ENCODE measurements at places on chromosomes 5 and 9. TPM values are rescaled to one million over a fixed set of nuclear protein-coding genes. Genes with fewer than 3 reads are reported as not detected.

- no peak for DNase-seq
Measured at GRCh38 chr9:116141864-116142561, 11.6 kb upstream of the PAPPA start.

Gene MEGF10
- 0.02 TPM for total RNA-seq

DNA sequence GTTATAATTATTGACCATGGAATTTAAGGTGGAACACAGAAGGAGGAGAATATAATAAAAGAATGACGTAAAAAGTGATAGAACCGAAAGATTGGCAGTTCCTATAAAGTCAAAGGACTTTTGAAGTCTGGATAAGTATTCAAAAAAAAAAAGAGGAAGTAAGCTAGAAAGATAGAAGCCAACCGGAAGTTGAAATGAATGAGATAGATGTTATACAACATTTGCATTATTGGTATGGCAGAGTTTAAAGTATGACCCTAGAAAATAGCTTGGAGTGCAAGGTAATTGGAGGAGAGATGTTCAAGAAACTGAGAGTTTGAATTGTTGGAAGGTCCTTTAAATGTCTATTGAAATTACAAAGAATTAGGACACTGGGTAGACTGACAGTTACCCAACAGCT is 293.6 kb downstream of the FER start:
- DNase-seq, result no peak

- no peak for DNase-seq
Measured at GRCh38 chr9:89765211-89765946, 160.6 kb downstream of the GADD45G start.

GRCh38 chr9:69131682-69132081 is 42.4 kb upstream of the TJP2 start:
- DNase-seq, result no peak

DNA sequence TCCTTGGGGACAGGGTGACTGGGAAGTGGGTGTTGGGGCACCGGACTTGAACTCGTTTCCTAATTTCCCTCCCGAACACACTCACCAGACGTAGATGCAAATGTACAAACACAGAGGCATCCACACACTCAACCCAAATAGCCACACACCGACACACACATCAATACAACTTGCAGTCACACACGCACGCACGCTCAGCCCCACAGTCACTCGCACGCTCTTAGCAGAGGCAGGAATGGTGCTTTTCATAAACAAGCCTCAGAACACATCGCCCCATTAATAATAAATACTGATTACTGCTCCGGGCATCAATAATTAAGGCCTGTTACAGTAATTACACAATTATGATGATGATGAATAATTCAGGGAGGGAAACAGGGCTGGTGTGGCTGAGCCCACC is 5.7 kb downstream of the BARHL1 start:
- DNase-seq, result no peak

GRCh38 chr9:8943392-8943791 is 1143.8 kb upstream of the DMAC1 start:
- no peak for DNase-seq

GRCh38 chr5:37112383-37112991 is 136.7 kb downstream of the CPLANE1 start:
- DNase-seq, result no peak

DNA sequence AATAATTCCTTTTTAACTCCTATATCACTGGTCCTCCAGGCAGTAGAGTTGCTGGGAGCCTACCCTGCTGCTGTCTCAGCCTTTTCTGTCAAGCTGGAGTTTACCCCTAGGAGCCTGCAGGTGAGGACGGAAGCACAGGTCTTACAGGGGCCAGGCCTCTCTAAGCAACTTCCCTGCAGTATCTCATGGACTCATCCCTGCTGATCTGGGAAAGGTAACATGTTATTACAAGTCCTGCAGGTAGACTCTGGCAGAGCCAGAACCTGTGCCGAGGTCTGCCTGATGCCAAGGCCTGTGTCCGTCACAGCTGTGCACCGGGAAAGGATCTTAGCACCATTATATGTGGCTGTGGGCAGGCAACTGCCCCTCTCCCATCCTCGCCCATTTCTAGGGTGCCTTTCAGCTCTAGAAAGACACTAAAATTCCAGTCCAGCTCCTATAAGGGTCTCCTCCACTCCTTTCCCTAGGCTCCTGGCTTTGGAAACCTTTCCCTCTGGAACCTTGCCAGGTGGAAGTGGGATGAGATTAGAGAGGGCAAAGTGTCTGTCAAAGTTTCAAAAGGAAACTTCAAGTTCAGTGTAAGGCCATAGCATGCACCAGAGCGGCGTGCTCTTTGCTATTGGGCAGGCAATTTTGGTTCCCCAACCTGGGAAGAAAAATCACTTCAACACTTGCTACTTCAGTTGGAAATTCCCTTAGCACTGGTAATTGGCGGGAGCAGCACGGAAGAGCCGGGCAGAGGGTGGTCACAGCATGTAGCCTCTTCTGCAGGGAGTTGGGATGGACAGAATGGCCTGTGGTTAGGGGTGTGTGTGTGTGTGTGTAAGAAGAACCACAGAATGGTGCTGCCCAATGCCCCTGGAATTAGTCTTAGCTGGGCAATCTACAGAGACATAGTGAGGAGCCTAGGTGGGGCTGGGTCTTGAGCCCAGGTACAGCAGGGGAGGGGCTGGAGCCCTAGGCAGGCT is 17.5 kb downstream of the TMEM171 start:
- no peak for DNase-seq

DNA sequence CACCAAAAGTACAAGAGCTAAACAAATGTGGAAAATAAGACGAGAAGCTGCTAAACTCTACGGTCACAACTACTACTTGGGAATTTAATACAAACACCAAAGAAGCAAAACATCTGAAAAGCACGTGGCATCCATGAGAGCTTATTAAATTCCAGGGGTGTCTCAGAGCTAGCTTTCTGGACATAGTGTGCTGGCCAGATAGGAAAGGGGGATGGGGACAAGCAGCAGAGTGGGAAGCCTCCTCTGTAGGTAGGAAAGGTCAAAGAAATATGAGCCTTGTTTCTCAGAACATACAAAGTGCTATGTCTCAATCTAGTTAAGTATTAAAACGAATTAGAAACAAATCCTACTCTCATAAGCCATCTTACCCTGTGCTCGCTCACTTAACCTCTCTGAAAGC is 51.3 kb upstream of the GOLPH3 start:
- no peak for DNase-seq

Gene PCDHB3
- total RNA-seq, result 0.10 TPM

GRCh38 chr5:1445313-1445688 is at the start of gene SLC6A3:
Gene SLC6A3, minus strand, starts transcription at chr5:1445440. Its CDS starts 2,243 bp downstream, at chr5:1443197.
- DNase-seq, result no peak

Gene PLEKHG4B
- total RNA-seq, result 0.02 TPM

- no peak for DNase-seq
Measured at GRCh38 chr5:72767289-72768010, 49.0 kb upstream of the TNPO1 start.

Gene SLCO4C1
- 0.12 TPM for total RNA-seq

- DNase-seq, result no peak
Measured at GRCh38 chr5:79872291-79872690, 118.8 kb downstream of the MTX3 start.

DNA sequence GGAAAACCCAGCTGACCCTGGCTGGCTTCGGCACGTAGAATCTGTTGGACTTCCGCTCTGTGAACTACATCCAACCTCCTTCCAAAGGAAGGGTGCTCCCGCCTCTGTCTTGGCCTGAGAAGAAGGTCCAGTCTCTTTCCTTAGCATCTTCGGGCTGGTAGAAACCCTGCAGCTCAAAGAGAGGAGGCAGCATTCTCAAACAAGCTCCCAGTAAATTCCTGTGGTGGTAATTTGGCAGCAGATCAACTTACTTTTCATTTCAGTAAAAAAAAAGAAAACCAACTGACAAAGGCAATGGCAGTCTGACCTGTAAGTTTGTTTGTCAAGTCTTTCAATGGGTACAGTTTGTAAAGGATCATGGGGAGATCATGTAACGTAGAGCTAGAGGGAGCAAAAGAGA is 176.7 kb downstream of the MED10 start:
- no peak for DNase-seq

DNA sequence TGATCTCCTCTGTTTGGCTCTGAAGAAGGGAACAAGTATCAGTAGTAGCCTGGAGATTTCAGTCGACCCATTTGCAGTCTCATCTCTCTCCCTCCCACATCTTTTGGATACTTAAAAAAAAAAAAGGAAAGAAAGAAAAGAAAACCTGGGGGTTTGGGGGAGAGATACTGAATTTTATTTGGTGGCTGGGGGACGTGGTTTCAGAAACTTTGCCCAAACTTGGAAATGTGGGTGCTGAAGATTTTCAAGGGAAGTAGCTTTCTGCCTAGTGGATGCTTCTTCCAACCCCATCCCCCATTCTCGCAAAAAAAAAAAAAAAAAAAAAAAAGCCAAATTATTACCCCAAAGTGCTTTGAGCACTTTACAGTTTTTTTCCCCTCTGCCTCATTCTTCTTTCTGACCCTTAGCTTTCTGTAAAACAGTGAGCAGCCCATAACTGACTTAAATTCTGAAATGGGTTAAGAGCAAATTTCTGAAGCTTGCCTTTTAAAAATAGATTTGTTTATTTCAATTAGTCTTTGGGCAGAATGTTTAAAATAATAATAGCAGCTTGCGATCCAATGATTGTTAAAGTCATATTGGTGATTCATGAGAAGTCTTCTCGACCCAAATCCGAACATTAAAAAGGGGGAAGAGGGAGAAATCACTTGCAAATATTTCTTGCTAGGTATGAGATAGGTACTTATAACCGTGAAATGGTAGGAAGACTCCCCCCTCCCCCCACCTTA is 894 bp downstream of the FST start:
- no peak for DNase-seq

DNA sequence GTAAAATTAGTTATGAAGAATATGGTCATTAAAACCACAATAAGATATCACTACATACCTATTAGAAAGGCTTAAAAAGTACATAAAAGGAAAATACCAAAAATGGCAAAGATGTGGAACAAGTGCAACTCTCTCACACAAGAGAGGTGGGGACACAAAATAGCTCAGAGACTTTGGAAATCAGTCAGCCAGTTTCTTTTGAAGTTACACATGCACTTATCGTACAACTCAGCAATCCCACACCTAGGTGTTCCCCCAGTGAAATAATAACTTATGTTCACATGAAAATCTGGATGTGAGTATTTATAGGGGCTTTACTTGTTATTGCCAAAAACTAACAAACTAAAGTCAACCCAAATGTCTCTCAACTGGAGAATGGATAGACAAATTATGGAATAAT is 9.8 kb upstream of the RICTOR start:
- no peak for DNase-seq

DNA sequence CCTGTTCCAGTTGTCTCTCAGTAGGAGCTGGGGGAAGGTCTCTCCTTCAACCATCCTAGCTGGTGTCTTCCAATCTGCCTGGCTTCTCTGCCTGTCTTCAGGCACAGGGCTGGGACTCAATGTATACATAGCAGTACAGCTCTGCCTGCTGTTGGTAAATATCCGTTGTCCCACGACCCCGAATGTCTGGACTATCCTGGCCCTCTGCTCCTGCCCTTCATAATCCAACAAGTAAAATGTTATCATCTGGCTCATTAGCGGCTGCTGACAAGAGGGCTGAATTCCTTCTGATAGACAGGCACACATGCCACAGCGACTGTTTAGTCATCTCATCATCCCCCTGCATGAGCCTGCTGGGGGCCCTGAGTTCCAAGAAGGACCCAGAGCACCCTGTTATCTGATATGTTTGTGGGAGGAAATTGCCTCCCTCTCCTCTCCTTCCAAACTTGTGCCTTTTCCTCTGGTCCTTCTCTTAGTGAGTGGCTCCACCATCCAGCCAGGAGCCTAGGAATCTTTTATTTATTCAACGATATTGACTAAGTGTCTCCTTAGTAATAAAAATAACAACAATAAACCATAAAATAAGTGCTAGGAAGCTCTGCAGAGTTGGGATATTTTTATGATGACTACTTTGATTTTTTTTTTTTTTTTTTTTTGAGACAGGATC is 29.5 kb upstream of the TGFBR1 start:
- DNase-seq, result no peak

GRCh38 chr9:90340421-90340820 is 302.2 kb downstream of the DIRAS2 start:
- no peak for DNase-seq

DNA sequence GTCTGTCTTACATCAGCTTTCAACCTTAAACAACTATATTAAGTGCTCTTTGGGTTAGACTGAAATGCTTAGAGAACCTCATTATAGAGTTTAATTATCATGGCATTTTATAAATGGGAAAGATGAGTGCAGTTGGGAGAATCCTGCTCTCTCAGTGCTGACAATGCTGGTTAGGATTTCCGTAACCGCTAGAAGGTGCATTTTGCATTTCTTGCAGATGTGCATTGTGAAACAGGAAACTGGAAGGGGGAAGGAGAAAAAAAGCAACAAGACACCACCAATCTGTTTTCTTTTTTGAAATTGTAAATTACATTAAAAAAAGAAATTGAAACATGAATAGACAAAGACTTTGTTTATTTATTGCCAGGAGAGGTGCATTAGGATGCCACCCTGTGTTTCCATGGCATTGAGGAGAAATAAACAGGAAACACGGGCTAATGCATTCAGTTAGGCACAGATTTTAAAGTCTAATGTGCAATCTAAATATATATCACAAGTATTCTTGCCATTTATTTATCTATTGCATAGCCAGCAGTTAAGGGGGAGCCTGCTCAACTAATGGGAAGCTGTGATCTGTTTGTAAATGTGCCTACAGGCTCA is 478.9 kb downstream of the PSAT1 start:
- DNase-seq, result no peak

- DNase-seq, result no peak
Measured at GRCh38 chr5:150636391-150637244, 3.8 kb upstream of the SYNPO start.

DNA sequence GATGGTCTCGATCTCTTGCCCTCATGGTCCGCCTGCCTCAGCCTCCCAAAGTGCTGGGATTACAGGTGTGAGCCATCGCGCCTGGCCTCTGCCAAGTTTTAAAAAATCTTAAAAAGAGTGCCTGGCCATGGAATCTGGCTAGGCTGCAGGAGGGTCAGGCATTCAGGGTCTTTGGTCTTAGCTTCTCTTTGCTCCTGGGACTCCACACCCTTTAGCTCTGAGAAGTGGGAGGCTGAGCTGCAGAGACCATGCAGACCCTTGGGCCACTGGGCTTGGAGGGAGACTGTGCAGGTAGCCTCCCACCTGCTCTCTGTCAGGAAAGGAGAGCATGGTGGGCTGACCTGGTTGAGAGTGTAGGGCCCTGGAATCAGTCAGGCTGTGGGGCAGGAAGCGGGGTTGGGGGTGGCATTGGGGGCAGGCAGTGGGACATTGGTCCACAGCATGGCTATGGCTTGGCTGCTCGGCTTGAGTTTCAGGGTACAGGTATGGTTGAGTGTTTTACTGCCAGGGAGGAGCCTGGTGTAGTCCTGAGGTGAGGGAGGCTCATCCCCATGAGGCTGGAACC is 20.8 kb downstream of the PHF2 start:
- DNase-seq, result no peak

DNA sequence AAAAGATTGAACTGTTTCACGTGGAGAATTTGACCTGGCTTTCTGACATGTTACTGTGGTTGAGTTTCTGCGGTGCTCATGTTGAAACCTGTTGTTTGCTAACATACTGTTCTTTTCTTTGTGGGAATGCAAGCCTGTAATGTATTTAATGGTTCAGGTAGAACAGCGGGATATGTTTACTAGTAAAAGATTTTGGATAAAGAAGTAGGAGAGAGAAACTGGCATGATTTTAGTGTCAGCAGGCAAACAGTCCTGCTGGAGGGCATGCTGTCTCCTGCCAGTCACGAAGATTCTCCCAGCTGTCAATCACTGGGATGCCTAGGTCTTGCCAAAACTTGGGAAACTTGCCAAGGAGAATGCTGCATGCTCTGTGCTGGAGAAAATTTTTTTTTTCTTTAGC is 263.5 kb downstream of the TAF11L14 start:
- no peak for DNase-seq
